ENCODE measurements at places on chromosomes 6 and 20.

DNA sequence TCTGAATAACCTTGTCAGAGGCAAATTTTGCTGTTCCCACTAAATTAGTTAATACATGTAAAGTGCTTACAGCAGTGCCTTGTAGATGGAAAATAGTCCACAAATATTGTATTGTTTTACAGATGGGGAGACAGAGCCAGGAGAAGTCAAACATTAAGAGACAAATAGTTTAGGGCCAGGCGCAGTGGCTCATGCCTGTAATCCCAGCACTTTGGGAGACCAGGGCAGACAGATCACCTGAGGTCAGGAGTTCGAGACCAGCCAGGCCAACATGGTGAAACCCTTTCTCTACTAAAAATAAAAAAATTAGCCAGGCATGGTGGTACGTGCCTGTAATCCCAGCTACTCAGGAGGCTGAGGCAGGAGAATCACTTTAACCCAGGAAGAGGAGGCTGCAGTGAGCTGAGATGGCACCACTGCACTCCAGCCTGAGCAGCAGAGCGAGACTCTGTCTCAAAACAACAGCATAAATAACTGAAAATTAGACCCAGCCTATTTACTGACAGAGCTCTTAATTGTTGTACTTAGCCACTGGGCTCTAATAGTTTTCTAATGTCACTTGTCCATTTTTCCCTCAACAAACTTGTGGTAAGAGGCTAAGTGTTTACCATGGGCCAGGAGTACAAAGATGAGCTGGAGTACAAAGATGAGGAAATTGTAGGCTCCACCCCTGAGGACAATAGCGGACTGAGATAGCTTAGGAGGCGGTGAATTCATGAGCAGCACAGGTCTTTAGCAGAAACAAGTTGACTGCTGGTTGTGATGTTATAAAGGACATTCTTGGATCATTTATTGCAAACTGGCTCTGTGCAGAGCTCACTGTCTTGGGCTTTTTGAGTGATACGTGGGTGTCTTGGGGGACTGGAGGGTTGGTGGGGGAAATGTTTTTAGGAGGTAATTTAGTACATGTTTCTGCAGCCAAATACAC is 6.4 kb downstream of the ZSWIM3 start:
- no peak for DNase-seq

DNA sequence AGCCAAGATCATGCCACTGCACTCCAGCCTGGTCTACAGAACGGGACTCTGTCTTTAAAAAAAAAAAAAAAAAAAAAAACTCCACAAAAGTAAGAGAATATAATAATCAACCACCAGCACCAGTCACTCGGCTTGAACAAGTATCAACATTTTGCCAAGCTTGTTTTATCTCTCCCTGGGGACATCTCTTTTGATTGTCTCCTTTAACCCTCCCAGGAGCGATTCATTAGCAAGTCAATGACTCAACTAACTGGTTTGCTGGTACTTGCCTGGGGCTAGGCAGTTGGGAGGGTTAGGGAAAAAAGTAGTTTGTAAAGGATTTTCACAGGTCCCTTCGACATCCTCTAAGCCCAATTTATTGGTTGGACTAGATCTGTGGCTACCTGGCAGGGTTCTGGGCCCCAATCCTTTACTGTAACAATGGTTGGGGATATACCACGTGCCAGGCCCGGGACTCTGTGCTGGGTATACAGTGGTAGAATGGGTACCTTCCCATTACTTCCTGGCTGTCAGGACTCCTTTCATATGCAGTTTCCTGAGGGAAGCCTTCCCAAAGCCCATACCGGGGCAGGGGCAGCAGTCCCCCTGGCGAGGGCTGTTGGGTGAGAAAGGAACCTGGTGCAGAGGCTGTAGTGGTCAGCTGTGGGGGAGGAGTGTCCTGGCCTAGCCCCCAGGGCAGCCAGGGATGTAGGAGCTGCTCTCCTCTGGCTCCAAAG is 12.2 kb downstream of the TGIF2 start:
- DNase-seq = no peak

DNA sequence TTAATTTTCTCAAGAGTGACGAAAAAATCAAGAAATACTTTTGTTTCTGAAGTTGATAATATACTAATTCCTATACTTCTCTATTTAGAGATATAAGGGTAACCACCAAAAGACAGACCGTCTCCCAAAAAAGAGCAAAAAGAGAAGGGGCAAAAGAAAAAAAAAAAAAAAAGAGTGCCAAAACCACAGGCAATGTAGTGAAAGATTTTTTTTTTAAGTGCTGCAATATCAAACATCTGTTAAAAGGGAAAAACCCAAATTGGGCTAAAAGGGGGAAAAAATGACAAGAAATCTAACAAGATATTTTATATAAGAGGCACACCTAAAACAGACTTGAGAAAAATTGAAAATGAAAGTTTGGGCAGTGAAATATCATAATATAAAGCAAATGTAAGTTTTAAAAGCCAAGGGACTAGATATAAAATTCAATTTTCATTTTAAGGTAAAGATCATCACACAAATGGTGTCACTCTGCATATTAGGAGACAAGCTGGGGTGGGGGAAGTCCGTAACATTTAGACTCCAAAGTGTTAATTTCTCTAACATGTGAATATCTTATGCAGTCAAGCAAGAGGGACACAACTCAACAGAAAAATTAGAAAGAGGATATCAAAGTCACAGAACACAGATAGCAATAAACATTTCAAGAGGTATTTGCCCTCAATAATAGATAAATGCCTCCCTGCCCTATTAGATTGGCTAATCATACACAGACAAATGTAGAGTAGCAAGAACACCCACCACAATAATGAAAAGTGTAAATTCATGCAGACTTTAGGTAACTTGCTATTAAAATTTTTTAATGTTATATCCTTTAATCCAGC is 9.1 kb downstream of the C6orf52 start:
- DNase-seq = no peak

GRCh38 chr20:35006531-35006971 is 50.9 kb downstream of the MYH7B start:
- DNase-seq = no peak

DNA sequence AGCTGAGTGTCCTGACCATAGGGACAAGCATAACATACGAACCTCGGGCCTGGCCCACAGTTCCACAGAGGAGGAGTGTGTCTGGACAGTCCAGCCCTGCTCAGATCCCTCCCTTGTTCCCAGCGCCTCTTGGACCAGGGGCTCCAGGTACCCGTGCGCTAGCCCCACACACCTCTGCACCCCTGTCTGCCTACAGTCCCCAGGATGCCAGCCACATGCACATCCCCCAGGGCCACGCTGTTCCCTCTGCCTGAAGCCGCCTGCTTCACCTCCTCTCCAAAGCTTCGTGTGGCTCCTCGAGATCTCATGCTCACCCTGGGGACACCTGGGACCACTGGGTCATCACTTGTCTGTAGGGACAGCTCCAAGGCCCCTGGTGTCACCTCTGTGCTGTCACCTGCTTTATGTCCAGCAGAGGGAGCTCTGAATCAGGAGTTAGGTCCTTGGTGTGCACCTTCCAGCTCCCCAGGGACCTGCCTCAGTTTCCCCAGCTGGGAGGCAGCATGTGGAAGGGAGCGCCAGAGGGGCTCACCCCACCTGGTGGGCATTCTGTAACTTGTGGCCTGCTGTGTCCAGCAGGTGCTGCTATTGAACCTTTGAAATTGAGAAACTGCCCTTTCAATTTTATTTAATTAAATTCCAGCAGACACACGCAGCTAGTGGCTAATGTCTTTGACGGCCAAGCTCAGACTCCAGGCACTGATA is 7.3 kb upstream of the YTHDF1 start:
- peak; percentile 28 for DNase-seq

GRCh38 chr20:59603781-59604541 is at the start of gene PHACTR3:
Gene PHACTR3, plus strand, starts transcription at chr20:59604540. Its CDS starts 475 bp downstream, at chr20:59605015.
- DNase-seq = no peak

DNA sequence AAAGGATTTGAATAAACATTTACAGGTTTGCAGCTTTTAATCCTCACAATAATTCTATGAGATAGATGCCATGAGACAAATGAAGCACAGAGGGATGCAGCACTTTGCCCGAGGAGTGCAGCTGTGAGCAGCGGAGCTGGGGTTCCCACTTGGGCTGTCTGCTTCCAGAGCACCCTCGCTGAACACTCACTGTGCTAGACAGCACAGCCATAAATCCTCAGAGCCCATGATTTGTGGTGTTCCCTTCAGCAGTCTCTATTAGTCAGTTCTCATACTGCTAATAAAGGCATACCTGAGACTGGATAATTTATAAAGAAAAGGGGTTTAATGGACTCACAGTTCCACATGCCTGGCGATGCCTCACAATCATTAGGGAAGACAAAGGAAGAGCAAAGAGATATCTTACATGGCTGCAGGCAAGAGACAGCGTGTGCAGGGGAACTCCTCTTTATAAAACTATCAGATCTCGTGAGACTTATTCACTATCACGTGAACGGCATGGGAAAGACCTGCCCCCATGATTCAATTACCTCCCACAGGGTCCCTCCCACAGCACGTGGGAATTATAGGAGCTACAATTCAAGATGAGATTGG is 25.3 kb upstream of the CTAGE9 start:
- no peak for DNase-seq

- DNase-seq = no peak
Measured at GRCh38 chr20:6533351-6533750, 234.1 kb upstream of the BMP2 start.

- DNase-seq = no peak
Measured at GRCh38 chr6:12383448-12383847, 93.3 kb downstream of the EDN1 start.

- DNase-seq = no peak
Measured at GRCh38 chr20:51492167-51493092, 50.1 kb downstream of the NFATC2 start.

- no peak for DNase-seq
Measured at GRCh38 chr6:89198235-89198634, 18.9 kb downstream of the GABRR1 start.

GRCh38 chr20:31663838-31664695 is 26.4 kb downstream of the COX4I2 start:
- DNase-seq = no peak

- no peak for DNase-seq
Measured at GRCh38 chr20:3661814-3662665, 1.2 kb downstream of the GFRA4 start.

DNA sequence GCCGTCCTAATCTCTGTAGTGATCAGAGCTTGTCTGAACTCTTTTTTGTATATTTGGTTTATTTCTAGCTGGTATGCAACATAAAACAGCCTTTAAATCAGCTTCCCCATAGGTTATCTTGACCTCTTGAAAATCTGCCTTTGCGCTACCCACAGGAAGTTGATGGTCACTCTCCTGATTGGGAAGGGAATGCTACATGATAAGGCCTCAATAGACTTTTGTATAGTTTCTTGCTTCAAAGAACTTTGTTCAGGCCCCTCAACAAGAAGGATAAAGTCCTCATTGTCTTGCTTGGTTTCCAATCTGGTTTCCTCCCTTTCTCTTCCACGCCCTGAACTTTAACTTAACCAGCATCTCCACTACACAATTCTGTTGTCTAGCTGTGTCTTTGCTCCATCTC is 95.4 kb upstream of the TENT5A start:
- no peak for DNase-seq

DNA sequence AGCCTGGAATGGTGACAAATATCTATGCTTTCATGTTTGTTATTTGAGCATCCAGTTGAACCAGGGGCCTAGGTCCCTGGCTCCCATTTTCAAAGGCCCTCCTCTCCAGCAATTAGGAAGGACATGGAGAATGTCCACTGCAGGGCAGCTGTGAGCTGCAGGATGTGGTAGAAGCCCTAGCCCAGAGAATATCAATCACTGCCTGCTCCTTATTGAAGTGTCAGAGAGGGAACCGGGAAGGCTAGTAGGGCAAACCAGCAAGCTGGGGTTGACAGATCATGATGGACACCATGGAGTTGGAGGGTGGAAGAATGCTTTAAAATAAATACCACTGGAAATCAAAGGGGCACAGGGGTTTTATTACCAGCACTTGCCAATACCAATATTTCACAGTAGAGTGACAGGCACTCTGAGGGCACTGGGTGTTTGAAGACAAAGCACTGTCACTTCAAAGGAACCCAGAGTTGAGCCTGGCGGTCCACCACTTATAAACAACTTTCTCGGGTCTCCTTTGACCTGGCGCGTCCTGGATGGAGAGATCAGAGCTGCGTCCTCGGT is 47.7 kb downstream of the ZNF831 start:
- DNase-seq = no peak

- no peak for DNase-seq
Measured at GRCh38 chr6:168037242-168037641, 39.8 kb downstream of the KIF25 start.

GRCh38 chr6:143062551-143062950 is 1.9 kb downstream of the AIG1 start:
- no peak for DNase-seq

DNA sequence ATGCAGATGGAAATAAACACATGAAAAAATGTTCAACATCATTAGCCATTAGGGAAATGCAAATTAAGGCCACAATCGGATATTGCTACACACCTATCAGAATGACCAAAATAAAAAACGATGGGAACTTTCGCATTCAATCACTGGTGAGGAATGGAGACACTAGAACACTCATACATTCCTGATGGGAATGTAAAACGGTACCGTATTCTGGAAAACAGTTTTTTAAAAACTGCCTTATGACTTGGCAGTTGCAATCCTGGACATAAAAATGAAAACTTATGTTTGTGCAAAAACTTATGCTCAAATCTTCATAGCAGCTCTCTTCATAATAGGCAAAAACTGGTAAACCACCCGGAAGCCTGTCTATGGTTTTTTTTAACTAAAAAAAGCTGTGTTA is 146.0 kb downstream of the CEBPB start:
- DNase-seq = no peak

DNA sequence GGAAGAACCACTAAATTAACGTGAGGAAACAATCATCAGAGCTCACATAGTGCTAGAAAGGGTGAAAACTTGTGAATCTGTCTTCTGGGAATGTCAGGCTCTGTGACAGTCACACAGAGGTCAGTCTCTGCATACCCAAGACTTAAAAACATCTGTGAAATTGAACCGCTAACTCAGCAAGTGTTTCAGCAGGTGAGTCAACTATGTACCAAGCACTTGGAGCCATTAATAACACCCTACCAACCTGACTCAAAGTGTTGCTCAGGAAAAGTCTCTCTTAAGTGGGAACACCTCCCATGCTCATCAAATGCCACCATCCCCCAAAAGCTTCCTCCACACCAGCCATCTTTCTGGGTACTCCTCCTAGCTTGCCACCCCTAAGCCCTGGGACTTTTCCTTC is 92.3 kb upstream of the CARMIL1 start:
- no peak for DNase-seq

GRCh38 chr6:41457303-41457670 is 88.9 kb upstream of the FOXP4 start:
- DNase-seq = no peak

GRCh38 chr6:15533379-15534026 is 129.3 kb downstream of the DTNBP1 start:
- DNase-seq = no peak

DNA sequence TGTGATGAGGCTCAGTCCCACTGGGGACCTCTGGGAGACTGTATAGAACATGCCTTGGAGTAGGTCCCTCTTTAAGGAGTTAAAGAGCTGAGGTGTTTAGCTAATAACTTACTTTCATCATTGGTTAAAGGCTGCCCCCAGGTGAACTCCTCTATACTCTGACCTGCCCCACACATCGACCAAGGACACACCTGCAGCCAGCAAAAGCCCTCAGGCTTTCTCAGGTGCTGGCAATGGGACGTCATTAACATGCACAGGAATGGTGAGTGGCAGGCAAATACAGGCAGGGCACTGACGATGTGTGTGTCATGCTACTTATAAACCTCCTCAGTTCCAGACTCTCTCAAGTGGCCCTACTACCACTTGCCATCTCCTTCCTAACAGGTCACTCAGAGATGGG is 366.4 kb downstream of the KIF16B start:
- no peak for DNase-seq
